Suprapubic skin (tissue), 4 donors: ENCODE measurements at places on chromosomes 12 and 14.

GRCh38 chr14:50559990-50560930 is at the start of gene ATL1:
Gene ATL1 (plus strand): TSS chr14:50560145. CDS start chr14:50560266, 121 bp downstream.
- DNase-seq, result peak; percentile 81

GRCh38 chr12:389142-390096 is at the start of gene KDM5A:
Gene KDM5A (minus strand): TSS chr12:389320. CDS start chr12:389091, 229 bp downstream.
- peak; percentile 93 for DNase-seq

GRCh38 chr12:111775205-111776193 is 8.8 kb downstream of the ALDH2 start:
- peak; percentile 88 for DNase-seq

GRCh38 chr14:29930283-29930682 is 2.6 kb upstream of the PRKD1 start:
- DNase-seq, result no peak

DNA sequence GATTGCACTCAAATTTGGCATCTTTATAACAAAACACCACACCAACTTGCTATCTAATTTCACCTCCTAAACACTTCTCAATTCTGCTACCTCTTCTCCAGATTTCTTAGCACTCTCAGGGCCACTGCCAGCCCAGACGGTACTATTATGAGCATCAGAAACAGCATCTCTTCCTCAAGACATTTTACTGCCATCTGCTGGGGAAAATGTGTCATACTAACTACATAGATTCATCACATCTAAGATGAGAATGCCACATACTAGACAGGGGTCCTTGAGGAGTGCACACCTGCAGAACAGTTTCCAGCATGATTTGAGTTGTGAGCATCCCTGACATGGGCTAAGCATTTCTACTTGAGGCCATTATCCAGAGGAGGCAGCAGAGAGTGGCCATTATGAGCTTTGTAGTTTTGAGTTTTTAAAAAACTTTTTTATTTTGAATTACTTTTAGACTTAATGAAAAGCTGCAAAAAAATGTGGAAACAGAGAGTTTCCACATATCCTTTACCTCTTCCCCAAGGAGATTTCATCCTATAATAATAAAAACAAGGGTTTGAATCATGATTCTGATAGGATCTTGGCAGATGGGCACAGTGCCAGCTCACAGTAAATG is 15.1 kb upstream of the GRIP1 start:
- no peak for DNase-seq

DNA sequence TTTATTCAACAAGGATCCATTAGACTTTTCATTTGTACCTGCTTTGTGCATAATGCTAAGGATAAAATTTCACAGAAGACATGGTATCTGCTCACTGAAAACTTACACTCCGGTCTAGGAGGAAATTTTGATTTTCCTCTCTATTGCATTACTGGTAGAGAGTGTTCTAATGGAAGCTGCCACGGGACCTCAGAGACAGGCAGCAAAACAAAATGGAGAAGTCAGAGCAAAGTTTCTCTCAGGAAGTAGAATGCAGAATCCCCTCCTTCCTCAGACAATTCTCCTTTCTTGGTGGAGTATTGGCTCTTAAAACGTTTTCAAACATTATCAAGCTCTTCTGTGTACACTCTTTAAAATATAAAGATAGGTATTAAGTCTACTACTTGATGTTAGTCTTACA is 12.3 kb downstream of the CLEC2B start:
- DNase-seq, result no peak

- DNase-seq, result no peak
These were observed 19.1 kb upstream of the FOS start for GRCh38 chr14:75259510-75259855.
